ENCODE measurements at places on chromosomes 3 and 15. TPM values are rescaled to one million over a fixed set of nuclear protein-coding genes. Genes with fewer than 3 reads are reported as not detected.

GRCh38 chr3:117165601-117166051 is 456.0 kb downstream of the TUSC7 start:
- DNase-seq: no peak

The ROPN1B gene
- total RNA-seq: not detected

GRCh38 chr15:37078566-37078965 is 21.8 kb downstream of the MEIS2 start:
- no peak for DNase-seq

The ATP13A4 gene
- total RNA-seq: 0.07 TPM

GRCh38 chr3:94071713-94072284 is 8.9 kb downstream of the NSUN3 start:
- DNase-seq: no peak

- no peak for DNase-seq
Measured at GRCh38 chr3:124628863-124629262, 101.4 kb upstream of the UMPS start.

The INAFM2 gene
- 28.3 TPM for total RNA-seq

DNA sequence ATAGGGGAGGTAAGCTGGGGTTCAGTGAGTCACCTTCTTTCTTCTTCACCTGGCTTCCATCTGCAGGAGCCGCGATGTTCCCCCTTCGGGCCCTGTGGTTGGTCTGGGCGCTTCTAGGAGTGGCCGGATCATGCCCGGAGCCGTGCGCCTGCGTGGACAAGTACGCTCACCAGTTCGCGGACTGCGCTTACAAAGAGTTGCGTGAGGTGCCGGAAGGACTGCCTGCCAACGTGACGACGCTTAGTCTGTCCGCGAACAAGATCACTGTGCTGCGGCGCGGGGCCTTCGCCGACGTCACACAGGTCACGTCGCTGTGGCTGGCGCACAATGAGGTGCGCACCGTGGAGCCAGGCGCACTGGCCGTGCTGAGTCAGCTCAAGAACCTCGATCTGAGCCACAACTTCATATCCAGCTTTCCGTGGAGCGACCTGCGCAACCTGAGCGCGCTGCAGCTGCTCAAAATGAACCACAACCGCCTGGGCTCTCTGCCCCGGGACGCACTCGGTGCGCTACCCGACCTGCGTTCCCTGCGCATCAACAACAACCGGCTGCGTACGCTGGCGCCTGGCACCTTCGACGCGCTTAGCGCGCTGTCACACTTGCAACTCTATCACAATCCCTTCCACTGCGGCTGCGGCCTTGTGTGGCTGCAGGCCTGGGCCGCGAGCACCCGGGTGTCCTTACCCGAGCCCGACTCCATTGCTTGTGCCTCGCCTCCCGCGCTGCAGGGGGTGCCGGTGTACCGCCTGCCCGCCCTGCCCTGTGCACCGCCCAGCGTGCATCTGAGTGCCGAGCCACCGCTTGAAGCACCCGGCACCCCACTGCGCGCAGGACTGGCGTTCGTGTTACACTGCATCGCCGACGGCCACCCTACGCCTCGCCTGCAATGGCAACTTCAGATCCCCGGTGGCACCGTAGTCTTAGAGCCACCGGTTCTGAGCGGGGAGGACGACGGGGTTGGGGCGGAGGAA is 2.6 kb downstream of the ISLR2 start:
- no peak for DNase-seq

DNA sequence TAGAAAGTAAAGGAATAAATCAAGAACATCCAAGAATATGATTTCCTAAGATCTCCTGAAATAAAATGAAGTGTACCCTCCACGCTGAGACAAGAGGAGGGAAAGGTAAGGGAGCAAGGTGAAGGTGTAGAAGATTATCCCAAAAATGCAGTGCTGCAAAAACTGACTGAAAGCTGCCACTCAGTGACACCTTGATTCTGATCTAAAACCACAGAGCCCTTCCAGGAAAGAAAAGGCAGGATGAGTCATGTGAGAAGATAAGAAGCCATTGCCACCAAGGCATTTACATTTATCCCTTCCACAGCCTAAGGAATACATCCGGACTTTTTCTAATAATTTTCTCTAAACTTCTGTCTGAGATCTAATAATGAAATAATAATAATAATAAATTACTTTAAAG is 49.9 kb downstream of the IGSF11 start:
- no peak for DNase-seq

GRCh38 chr3:15929944-15930571 is 132.3 kb upstream of the ANKRD28 start:
- DNase-seq: no peak

DNA sequence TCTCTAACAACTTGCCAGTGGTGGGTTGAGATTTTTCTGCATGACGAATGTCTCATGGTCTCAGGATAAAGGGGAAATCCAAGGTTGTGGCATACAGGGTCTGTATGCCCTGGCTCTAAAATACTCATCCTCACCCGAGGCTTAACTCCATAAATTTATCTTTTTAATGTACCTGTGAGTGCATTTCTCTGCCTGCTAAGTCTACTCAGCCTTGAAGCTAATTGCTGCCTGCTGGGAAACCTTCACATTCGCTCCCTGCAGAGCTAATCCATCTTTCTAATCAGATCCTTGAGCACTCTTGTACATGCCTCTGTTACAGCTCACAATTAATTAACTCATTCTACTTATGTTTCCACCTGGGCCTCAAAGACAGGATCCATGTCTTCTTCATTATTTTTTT is 93.8 kb downstream of the CMSS1 start:
- no peak for DNase-seq

- DNase-seq: no peak
Measured at GRCh38 chr3:39327053-39327745, 2.3 kb upstream of the CCR8 start.

DNA sequence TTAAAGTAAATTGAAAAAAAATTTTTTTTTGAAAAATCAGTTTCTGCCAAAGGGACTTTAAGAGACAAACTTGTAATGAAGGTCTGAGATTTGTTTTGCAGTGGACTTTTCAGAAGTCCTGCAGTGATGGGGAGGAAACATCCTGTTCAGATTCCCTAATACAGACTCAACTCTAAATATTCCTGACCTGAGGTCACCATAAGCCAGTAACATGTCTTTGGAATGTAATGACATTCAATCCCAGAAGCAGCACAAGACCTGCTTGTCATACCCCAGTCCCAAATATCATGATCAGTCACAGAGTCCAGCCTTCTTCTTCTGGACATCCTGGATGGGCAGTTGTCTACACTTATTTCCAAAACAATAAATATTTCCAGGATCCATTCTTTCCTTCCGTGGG is 53.6 kb downstream of the TMEM39A start:
- no peak for DNase-seq

The FAM162A gene
- 23.6 TPM for total RNA-seq

- no peak for DNase-seq
Measured at GRCh38 chr15:67068710-67069400, 3.5 kb downstream of the SMAD3 start.

The MNS1 gene
- 1.5 TPM for total RNA-seq

- DNase-seq: no peak
Measured at GRCh38 chr3:77746892-77747291, 707.0 kb downstream of the ROBO2 start.

The CCR8 gene
- total RNA-seq: not detected

GRCh38 chr3:101268141-101268540 is 52.2 kb downstream of the IMPG2 start:
- no peak for DNase-seq

DNA sequence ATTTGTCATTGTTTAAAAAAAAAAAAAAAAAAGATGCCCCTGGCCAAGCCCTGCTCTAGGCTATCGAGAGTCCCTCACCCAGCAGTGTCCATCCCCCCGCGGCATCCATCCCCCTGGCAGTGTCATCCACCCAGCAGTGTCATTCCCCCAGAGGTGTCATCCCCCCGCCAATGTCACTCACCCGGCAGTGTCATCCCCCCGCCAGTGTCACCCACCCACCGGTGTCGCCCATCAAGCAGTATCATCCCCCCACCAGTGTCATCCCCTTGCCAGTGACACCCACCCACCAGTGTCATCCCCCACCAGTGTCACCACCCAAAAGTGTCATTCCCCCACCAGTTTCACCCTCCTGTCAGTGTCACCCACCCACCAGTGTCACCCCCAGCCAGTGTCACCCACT is 99.3 kb upstream of the PRR20G start:
- DNase-seq: no peak

DNA sequence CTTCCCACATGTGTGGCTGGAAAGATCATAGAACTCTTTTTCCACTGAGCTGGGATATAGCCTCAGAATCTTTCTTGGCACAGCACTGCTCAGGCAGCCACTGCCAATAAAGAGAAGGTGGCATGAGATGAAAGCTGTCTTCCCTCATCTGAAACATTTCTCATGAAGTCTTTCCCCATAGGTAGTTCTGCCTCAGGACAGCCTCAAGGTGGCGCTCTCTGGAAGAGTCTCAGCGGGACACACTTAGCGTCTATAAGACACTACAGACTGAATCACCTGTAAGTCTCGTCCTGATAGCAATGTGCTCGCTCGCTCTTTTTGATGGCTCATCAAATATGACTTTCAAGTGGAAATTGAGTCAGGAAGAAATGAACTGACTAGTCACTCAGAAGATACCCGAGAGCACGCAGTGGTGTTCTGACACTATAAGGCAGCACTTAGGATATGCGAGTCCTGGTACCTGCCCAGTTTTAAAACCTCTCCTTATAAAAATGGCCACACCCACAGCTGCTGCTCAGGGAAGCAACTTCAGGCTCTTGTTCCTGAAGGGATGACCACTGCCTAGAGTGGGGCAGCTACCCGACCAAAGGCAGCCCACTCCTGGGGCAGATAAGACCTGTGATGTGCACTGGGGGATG is 269.5 kb downstream of the SUCLG2 start:
- DNase-seq: peak; percentile 10

DNA sequence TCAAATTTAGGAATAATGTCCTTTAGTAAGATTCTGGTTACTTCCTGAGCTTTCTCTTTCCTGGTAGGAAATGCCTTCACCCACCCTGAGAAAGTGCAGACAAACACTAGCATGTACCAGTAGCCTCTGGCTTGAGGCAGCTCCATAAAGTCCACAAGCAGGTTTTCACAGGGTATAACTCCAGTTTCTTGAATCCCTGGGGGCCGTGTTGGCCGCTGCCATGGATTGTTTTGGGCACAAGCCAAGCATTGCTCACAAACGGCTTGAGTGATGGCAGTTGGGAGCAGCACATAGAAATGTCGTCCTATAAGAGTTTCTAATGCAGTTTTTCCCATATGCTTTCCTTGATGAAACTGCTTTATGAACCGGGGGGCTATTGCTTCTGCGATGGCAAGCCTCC is 164.1 kb downstream of the STXBP5L start:
- DNase-seq: no peak

The ISL2 gene
- total RNA-seq: 0.26 TPM

The SLC49A4 gene
- total RNA-seq: 14.6 TPM

GRCh38 chr15:57861034-57861638 is 154.6 kb downstream of the POLR2M start:
- DNase-seq: peak; percentile 36

DNA sequence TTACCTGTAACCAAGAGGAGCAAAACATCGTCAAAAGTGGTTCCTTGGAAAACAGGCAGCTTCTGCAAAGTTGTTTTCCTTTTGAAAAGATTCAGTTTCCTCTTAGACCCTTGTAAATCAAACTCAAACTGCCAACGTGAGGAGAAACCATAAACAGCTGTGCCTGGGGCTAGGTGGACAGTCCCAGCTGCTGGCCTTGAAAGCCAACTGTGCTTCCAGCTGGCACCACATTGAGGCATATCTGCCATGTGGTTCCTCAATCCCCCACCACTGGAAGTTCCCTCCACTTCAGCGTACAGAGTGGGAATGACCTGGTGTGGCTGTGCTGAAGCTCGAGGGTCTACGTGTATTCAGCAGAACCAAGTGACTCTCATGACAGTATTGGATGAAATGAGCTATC is 40.9 kb downstream of the HRH1 start:
- DNase-seq: no peak

DNA sequence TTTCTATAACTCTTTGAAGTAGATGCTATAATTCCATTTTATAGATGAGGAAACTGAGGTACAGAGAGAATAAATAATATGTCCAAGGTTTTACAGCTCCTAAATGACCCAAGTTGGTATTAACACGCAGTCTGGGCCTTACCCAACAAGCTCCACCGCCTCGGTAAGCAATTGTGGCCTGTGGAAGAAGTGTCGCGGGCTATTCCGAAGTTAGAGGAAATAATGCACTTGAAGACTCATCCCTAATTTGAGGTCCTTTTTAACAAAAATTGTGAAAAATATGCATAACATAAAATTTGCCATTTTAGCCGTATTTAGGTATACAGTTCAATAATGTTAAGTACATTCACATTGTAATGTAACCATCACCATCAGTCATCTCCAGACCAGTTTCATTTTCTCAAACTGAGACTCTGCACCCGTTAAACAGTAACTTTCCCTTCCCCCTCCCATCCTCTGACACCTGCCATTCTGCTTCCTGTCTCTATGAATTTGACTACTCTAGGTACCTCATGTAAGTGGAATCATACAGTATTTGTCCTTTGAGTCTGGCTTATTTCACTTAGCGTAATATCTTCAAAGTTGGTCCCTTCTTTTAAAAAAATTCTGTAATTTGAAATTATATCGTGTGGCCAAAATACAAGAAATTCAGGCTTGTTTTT is 18.2 kb downstream of the IDH3A start:
- DNase-seq: no peak

The FGF12 gene
- total RNA-seq: 1.3 TPM

- DNase-seq: no peak
Measured at GRCh38 chr3:24310887-24311286, 183.8 kb downstream of the THRB start.

- no peak for DNase-seq
Measured at GRCh38 chr15:63478243-63478642, 26.1 kb upstream of the USP3 start.

- no peak for DNase-seq
Measured at GRCh38 chr3:106014971-106015370, 146.2 kb upstream of the CBLB start.

The PPARG gene
- total RNA-seq: 6.1 TPM

DNA sequence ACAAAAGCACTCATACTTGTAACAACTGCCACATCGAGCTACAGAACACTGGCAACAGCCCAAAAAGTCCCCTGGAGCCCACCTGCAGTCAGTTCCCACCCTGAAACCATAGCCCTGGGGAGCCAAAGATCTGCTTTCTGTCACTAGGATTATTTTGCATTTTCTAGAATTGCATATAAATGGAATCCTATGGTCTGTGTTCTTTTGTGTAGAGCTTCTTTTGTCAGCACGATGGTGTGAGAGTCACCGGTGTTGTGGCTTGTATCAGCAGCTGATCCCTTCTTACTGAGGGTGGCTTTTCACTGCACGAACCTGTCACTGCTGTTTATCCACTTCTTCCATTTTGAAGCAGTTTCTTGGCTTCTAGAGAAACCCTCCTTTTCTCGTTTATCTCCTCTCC is 60.1 kb upstream of the PRR23E start:
- DNase-seq: no peak

The LIPH gene
- total RNA-seq: 0.07 TPM

DNA sequence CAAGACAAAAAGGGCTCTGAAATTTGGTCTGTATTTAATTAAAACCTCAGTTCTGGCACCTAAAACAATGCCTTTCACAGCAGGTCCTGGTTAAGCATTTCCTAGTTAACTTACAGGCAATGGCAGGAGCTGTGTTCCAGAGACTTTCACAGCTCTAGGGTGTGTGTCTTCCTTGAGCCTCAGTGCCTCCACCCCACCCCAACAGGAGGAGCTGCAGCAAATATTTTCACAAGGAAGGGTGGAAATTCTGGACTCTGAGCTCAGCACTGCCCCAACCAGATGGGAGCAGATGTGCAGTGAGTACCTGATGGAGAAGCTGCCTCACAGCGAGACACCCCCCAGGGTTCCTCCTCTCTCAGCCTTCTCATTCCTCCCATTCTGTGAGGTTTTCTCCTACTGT is 106.3 kb upstream of the SPATA12 start:
- no peak for DNase-seq

The CAV3 gene
- total RNA-seq: not detected
